ENCODE measurements at places on chromosomes 2 and 18.

- no peak for DNase-seq
These were observed 58.2 kb upstream of the DYNC1I2 start for GRCh38 chr2:171629113-171629512.

DNA sequence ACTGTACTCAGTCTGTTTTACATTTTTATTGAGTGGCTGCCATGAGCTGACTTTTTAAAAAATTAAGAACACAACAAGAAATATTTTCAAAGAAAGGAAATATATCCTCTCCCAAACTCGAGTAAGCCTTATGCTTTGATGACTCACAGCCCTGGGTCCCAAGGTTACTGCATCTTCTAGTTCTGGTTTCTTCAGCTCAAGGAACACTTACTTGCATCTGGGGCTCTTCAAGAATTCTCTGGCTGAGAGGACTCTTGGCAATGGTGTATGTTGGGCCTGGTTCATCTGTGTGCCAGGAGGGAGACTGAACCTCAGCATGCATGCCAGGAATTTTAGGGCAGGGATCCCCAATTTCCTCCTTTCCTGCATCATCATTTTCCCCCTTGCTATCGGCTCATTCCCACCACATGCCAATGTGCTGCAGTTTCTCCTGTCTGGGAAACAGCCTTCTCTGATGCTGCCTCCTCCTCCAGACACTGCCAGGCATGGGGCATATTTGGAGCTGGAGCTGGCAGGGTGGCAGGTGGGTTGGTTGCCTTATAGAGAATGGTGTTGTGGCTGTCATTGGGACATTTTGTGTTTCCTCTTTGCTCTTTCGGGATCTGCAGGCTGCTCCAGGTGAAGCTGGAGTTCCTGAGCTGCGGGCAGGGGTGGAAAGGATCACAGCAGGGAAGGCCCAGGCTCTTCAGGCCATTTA is 192.2 kb upstream of the HS6ST1 start:
- no peak for DNase-seq

GRCh38 chr2:105406221-105406620 is 7.4 kb upstream of the FHL2 start:
- DNase-seq = no peak

DNA sequence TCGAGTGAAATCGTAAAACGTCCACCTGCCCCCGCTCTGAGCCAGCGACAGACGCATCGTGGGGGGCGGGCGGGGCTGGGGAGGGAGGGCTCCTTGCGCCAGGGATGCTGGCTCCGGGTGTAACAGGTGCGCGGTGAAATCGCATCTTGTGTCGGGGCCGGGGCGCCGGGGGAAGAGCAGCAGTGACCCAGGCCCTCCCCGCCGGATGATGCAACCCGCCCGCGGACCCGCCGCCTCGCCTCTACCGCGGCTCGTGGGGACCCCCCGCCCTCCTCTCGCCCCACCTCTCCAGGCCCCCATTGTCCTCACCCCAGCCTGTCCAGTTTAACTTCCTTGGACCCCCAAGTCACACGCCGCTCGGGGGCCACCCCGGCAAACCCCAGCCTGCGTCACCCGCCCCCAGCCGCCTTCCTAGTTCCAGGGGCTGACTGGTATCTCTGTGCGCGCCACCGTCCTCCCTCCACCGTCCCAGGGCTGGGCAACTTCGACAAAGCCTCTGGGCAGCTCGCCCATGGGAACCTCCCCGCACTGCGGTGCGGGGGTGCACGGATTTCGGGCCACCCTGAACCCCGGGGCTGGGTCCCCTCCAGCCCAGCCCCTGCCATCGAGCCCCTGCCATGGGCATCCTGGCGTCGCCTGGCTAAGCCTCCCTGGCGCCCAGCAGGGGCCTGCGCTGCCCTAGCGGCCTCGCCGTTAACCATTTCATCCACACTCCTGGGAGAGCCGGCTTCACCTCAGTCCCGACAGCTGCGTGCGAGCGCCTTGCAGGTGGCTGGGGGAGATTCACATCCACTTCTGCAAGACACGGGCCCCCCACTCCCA is 799 bp upstream of the KIF1A start:
- peak; percentile 37 for DNase-seq

DNA sequence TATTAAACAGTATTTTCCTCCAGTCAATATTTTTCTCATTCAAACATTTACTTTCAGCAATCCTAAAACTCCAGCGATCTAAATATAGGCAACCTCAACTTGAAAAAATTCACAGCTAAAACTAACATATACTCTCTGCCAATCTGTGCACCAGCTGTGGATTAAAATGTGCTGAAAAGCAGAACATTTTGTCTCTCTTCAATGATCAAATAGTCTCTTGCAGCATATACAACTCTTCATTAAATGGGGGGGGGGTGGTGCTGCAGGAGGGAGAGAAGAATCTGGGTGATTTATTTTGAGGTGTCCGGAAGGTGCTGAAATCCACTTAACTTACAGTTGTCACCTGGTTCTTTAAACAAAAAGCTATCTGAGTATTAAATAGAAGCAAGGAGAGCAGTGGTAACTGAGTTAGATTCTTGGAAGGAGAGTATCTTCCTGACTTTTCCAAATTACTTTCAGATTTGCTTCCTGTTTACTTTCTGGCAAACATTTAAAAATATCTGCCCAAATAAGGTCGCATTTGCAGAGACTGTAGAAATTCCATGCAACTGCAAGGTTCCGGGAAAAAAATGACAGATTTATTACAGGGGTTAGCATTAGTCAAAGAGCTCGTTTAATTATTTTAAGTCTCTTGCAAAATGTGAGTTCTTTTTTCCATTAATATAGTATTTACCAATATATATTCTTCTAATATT is 904.7 kb upstream of the ACVR2A start:
- DNase-seq = no peak

DNA sequence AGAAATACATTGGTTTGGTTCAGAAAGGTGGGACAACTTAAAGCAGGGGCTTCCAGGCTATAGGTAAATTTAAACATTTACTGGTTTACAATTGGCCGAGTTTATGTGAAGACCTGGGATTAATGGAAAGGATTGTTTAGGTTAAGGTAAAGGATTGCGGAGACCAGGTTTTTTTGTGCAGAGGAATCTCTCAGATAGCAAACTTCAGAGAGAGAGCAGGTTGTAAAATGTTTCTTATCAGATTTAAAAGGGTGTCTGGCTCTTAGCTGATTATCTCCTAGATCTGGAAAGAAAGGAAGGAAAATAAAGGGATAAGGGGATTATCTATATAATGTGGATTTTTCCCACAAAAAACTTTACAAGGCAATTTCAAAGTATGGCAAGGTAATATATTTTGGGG is 101.3 kb downstream of the LCLAT1 start:
- no peak for DNase-seq

DNA sequence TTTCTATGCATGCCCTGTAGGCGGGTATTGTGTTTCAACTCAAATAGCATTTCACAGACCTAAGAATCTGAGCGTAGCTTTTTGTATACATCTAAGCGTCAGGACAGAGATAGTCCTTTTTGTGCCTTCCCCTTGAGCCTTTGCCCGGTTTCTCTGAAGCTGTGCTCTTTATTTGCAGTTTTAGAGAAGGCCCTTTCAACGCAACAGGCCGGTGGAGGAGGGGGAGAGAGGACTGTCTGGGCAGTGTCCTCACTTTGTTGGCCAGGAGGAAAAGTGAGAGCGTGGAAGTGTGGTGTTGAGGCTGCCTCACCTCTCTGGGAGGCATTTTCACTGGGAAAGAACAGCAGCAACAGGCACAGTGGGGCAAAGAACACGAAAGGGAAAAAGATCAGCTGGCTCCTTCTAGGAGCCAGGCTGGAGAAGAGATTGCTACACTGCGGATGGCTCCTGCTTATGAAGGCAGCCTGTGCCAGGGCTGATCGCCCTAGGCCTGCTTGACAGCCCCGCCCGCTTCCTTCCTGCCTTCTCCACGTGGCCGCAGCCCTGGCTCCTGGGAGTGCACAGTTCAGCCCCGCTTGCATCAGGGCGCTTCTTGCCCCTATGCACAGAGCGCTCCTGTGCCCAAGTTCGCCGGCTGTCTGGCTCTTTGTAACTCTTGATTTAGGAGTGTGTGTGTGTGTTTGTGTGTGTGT is 195.6 kb upstream of the POU3F3 start:
- DNase-seq = peak; percentile 19

- no peak for DNase-seq
These were observed 11.0 kb downstream of the UBE2E3 start for GRCh38 chr2:180991361-180991760.

- no peak for DNase-seq
These were observed 131.6 kb upstream of the DLGAP1 start for GRCh38 chr18:4586731-4587130.

DNA sequence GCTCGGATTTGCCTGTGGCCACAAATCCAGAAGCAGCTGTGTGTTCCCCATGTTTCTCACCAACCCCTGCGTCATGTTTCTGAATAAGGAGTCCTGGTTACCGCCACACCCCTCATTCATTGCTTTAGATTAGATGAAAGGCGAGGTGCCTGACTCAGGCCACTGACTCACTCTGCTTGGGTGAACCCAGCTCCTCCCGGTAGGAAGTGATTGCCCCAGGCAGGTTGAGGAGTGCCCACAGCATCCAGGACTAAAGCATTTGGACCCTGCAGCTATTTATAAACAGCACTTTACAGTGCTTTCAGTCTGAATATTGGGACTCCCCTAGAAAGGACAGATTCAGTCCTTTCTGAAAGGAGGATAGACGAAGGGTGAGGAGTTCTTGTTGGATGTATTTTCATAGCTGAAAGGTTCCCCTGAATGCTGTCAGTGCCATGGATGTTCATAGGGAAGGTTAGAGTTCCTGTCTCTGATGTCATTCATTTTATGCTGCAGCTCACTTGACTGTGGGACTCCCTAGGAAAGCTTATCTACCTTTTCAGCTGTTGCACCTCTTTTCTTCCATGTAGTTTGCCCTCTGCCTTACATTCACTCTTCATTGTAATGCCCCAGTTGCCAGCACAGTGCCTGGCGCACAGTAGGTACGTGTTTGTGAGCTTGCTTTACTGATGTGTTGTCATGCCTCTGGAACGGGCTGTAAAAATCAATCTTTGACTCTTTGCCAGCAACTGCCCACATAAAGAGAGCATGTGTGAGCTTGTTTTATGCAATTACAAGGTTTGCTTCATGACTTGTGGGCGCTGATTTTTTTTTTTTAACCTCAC is 14.9 kb downstream of the ITGA6 start:
- DNase-seq = peak; percentile 12

DNA sequence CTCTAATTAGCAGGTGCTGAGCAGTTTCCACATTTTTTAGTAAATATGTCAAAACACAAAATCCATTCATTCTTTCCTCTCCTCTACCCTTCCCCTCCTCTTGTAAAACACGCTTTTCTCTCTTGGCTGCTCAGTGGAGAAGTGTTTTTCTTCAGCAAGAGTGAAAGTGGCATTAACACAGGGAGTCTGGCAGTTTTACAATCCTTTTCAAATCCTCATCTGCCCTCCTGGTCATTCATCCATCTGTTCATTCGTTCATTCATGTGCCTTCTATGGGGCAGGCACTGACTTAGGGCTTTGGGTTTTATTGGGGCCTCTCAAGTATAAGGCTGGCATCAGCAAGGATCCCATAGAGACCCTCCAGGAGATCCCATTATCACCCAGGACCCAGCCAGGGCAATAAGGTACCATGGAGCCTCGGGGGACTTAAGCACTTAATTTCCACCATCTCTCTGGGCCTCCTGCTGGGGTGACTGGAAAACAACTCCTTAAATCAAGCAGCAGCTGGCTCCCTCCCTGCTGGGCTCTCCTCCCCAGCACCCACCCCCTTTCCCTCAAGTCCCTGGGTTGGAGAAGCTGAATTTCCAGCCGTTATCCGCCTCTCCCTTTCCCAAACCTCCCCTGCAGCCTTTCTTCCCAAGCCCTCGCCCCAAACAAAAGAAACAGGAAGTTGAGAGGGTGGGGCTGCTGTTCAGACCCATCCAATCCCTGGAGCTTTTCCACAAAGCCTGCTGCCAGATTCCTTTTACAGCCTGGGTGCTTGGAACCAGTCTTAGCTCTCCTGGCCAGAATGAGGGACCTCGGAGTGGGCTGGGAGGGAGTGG is 32.6 kb downstream of the MARCHF4 start:
- peak; percentile 31 for DNase-seq

DNA sequence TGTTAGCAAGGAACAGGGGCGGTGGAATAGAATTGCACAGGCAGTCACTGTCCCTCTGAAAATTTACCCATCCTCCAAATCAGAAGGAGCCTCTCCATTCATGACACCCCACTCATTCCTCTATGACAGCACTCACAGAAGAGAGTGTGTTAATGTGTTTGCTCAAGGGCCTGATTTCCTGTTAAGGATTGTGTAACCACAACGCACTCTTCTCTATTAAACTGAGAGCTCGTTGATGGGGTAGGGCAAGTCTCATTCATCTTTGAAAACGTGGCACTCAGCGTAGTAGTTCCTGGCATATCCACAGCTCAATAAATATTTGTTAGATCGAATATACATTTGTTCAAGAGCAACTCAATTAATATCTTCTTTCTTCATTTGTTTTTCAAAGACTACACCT is 106.4 kb downstream of the VAPA start:
- no peak for DNase-seq

GRCh38 chr2:40049781-40050180 is 270.7 kb upstream of the THUMPD2 start:
- DNase-seq = no peak

DNA sequence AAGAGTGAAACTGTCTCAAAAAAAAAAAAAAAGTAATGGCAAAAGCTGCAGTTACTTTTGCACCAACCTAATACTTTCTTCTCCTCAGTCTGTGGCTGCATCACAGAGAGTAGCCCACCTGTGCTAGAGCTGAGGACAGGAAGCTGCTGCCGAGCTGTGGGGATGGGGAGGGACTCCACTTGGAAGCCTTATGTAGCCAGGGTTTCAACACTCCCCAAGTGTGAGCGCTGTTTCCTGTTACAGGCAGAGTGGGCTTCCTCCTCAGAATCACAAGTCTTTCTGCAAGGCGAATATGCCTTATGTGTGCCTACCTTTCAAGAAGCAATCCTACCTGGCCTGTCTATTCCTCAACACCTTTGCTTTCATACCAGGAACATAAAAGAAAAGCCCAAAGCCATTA is 36.3 kb upstream of the CYP27C1 start:
- DNase-seq = no peak

DNA sequence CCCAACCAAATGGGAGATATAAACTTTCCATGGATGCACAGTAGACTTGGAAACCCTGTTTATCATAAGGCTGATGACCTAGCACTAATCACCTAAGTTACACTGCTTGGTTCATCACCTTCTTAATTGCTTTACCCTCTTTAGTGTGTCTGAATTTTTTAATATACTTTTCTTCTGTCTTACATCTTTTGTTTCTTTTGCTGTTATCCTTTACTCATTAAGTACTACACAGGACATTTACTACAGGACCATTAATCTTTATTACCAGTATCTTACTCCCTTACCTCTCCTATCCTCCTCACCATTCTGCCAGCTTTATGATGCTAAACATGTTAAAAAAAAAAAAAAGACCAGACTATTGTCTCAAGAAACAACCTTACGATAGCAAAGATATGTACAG is 333.6 kb downstream of the KIAA1328 start:
- no peak for DNase-seq

GRCh38 chr18:8858888-8859511 is 153.6 kb downstream of the MTCL1 start:
- no peak for DNase-seq

Measured in HEK293T (cell line).